ENCODE measurements at places on chromosomes 11 and 22. TPM values are rescaled to one million over a fixed set of nuclear protein-coding genes. Genes with fewer than 3 reads are reported as not detected.

Gene KLHL35
- polyA plus RNA-seq, result 0.41 TPM

Gene ALDH3B1
- polyA plus RNA-seq, result 3.8 TPM

Gene FAT3
- not detected for polyA plus RNA-seq

Gene C11orf97
- not detected for polyA plus RNA-seq

Gene MOV10L1
- not detected for polyA plus RNA-seq

DNA sequence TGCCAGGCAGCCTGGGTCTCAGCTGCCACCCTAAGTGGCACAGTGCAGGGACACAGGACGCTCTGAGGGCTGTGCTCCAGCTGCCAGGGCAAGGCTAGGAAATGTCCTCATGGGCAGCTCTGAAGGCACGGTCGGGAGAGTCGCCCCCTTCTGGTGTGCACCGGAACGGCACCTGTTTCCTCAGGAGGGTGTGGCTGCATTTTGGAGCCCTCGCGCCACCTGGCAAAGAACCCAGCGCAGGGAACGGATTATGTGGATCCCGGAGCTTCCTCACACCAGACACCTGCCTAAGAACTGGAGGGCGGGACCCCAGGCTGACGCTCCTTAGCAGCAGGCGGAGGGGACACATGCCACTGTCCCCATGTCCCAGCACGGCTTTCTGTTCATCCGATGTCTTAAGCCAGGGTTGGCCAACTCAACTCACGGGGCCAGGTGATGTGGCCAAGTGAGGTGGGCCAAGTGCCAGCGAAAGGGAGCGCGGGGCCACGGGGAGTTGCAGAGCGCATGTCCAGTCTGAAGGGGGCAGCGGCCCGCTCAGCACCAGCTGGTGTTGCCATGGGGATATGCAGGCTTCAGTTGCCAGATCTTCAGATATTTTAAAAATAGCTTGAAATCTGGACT, 5.1 kb upstream of the SLC22A8 start:
- H3K27ac ChIP-seq, result no peak overlapping the region
- peaks cover 12% of the 10 kb centered on the region for H3K27me3 ChIP-seq
- no peaks in the 10 kb centered on the region for H3K36me3 ChIP-seq
- DNase-seq, result no peak

DNA sequence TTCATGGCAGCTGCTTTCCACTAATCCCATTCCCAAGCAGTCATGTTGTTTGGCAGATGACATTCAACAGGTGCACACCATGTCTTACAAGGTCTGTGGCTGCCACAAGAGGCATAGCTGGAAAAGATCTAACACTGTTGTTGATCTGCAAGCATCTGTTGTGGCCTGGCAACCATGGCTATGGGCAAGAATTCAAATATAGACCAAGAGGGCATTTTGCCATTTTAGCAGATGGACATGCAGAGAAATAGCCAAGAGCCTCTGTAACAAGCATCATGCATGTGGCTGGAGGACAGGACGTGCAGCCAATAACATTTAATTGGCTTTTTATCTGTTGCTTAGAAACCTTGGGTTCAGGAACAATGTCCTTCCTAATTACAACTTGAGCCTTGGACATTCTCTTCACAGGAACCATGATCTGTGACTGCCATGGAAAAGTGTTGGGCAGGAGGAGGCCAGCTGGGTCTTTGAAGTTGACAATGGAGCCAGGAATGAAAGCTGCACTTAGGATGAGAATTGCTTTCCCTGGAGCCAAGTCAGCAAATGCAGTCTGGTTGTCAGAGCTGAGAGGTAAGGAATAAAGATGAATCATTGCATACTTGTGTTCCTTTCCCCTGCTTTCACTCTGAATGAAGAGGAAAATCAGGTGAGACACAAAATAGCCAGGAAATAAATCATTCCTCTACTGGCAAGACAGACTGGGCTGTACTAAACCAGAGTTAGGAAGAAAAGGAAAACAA, 113.6 kb upstream of the ANO5 start:
- no peaks in the 10 kb centered on the region for H3K36me3 ChIP-seq
- H3K27ac ChIP-seq, result no peak overlapping the region
- H3K27me3 ChIP-seq, result no peaks in the 10 kb centered on the region
- no peaks in the 10 kb centered on the region for H3K4me1 ChIP-seq

DNA sequence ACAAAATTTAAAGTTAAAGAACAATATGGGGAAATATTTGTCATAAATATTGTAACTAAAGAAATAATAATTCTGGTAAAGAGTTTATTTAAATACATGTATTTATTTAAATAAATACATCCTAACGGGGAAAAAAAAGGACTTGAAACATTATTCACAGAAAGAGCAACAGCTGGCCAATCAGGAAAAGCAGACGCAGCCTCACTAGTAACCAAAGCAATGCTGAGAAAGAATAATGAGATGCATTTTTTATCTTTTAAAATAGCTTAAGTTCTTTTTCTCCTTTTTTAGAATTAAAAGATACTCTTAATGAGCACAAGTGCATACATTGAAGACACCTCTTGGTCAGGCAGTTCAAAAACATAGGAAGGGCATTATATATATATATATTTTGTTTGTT, 2.6 kb upstream of the LTO1 start:
- peaks cover 24% of the 10 kb centered on the region for H3K4me1 ChIP-seq
- no peak overlapping the region for H3K4me3 ChIP-seq
- no peaks in the 10 kb centered on the region for H3K36me3 ChIP-seq
- H3K27ac ChIP-seq, result no peak overlapping the region
- peaks cover 11% of the 10 kb centered on the region for H3K27me3 ChIP-seq

GRCh38 chr11:80084608-80085007, 643.8 kb upstream of the TENM4 start:
- no peak overlapping the region for H3K4me3 ChIP-seq
- no peaks in the 10 kb centered on the region for H3K36me3 ChIP-seq
- H3K27ac ChIP-seq, result no peak overlapping the region

- no peak overlapping the region for H3K27ac ChIP-seq
- H3K36me3 ChIP-seq, result peaks cover 11% of the 10 kb centered on the region
- no peak for DNase-seq
Measured at GRCh38 chr11:12143461-12144258, 33.3 kb downstream of the MICAL2 start.

- H3K27me3 ChIP-seq, result no peaks in the 10 kb centered on the region
- peaks cover 3% of the 10 kb centered on the region for H3K36me3 ChIP-seq
- H3K4me3 ChIP-seq, result no peak overlapping the region
- no peak overlapping the region for H3K27ac ChIP-seq
Measured at GRCh38 chr11:68940651-68941323, 37.1 kb downstream of the IGHMBP2 start.

GRCh38 chr11:127607487-127608085, 607.0 kb upstream of the KIRREL3 start:
- no peak for DNase-seq
- H3K4me1 ChIP-seq, result no peaks in the 10 kb centered on the region
- no peaks in the 10 kb centered on the region for H3K27me3 ChIP-seq
- no peak overlapping the region for H3K4me3 ChIP-seq
- no peak overlapping the region for H3K27ac ChIP-seq
- no peaks in the 10 kb centered on the region for H3K36me3 ChIP-seq

DNA sequence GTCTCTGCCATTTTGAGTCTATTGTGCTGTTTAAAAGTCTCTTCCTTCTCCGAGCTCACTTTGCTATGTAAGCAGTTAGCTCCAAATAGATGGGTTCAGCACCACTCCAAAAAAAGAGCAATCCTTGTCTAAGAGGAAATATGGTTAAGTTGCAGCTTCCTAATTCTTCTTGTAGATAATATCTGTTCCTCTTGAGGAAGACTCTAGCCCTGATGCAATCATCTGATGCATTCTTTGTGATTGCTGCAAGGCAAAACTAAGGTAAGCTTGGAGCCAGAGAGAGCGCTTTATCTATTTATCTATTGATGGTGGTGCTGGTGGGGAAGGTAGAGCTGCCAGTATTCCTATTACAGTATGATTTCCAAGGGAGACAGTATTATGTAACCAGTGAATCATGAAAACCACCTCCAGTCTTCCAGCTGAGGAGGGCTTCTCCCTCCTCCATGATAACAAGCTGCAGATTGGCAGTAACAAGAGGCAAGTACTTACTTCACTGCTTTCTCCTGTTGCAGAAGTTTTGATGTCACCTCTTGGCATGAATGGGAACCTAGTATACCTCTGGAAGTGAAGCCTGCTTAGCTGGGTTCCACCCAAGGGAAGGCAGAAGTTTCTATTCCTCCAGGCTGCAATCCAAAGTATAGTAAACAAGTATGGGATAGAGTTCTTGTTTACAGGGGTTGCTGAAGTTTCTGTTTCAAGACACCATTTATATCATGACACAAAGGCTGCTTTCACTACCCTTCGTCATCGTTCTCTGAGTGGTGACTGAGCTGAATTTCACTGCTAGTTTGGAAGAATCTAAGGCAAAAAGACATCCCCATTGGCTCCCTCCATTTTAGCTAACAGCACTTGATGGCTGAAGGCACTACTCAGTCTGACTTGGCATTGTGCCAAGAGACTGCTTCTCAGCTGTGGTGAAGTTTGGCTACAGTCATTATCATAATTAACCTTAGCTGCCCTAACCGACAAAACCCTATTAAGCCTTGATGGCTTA, 49.7 kb downstream of the FDX1 start:
- H3K4me3 ChIP-seq, result no peak overlapping the region
- no peak for DNase-seq
- no peak overlapping the region for H3K27ac ChIP-seq
- peaks cover 6% of the 10 kb centered on the region for H3K27me3 ChIP-seq
- no peaks in the 10 kb centered on the region for H3K4me1 ChIP-seq

DNA sequence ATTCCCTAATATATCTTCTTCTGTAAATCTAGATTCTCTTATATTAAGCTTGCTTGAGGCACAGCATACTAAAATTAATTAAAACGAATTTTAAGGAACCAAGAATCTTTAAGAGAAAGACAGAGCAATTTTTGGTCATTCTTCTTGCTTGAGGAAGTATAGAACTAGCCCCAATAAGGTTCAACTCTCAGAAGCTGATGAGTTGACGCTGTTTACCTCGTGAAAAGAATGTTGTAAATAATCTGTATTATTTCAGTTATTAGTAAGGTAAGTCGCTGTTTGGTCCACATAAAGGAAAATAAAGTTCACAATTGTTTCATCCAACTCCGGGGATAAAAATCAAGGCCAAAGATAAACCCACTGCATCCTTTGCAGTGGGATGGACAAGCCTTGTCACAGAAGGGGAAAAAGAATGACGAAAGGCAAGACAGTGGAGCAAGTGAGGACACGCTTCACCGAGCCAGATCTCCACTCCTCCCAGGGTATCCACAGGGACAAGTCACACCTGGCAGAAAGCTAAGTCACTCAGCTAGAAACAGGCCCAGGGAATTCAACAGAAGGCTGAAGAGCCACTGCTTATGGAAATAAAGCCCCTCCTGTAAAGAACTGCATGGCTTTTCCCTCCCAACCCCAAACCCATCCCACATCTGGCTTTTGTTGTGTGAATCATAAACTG, 752 bp downstream of the POU2AF1 start:
- H3K27me3 ChIP-seq, result peaks cover 10% of the 10 kb centered on the region
- H3K27ac ChIP-seq, result no peak overlapping the region
- H3K4me1 ChIP-seq, result no peaks in the 10 kb centered on the region
- H3K36me3 ChIP-seq, result no peaks in the 10 kb centered on the region
- H3K4me3 ChIP-seq, result no peak overlapping the region
- no peak for DNase-seq

GRCh38 chr11:130161441-130162145, 2.0 kb downstream of the ST14 start:
- no peak overlapping the region for H3K27ac ChIP-seq
- H3K36me3 ChIP-seq, result no peaks in the 10 kb centered on the region

- H3K36me3 ChIP-seq, result no peaks in the 10 kb centered on the region
- no peak overlapping the region for H3K27ac ChIP-seq
- H3K4me1 ChIP-seq, result no peaks in the 10 kb centered on the region
- H3K27me3 ChIP-seq, result peaks cover 2% of the 10 kb centered on the region
- DNase-seq, result no peak
Measured at GRCh38 chr22:49241174-49241851, 586.4 kb downstream of the BRD1 start.

DNA sequence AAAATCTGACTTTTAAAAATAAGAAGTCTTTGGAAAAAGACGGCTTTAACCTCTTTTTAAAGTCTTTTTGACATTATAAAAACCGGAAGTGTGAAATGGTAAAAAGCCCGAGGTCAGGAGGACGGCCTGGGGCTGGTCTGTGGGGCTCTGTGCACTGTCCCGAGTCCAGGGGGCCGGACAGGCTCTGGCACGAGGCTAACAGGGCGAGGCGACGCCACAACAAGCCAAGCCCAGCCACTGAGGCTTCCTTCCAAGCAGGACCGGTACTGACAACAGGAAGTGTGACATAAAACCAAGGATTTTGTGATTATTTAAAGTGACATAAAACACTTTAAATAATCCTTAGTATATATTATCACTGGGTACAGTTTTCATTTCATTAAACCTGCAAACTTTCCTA, 39.2 kb downstream of the BRD1 start:
- DNase-seq, result no peak
- peaks cover 10% of the 10 kb centered on the region for H3K36me3 ChIP-seq
- H3K4me1 ChIP-seq, result peaks cover 82% of the 10 kb centered on the region

DNA sequence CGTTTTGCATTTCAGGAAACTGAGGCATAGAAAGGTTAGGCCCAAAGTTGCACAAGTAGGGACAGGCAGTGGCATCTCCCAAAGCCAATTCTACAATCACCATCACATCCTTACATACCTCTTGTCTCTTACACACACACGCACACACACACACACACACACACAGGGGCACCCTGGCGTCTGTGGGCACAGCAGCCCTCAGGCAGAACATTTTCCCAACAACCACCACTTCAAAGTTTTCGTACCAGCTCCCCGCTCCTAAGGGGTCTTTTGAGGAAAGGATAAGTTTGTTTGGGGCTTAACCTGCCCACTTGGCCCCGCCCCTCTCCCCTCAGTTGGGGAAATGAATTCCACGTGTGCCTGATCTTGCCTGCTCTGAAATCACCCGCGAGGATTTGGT, 14.7 kb upstream of the LRRC32 start:
- H3K4me3 ChIP-seq, result no peak overlapping the region
- H3K27me3 ChIP-seq, result peaks cover 9% of the 10 kb centered on the region
- peaks cover 14% of the 10 kb centered on the region for H3K4me1 ChIP-seq
- no peaks in the 10 kb centered on the region for H3K36me3 ChIP-seq
- no peak for DNase-seq

DNA sequence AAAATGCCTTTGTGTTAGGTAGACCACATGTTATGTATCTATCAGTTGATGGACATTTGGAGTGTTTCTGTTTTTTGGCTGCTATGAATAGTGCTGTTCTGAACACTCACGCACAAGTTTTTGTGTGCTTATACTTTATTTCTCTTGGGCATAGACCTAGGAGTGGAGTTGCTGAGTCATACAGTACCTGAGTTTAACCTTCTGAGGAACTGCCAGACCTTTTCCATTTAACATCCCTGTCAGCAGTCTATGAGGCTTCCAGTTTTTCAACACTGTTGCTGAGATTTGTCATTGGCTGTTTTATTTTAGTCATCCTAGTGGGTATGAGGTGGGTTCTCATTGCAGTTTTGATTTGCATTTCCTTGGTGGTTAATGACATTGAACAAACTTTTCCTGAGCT, 4.4 kb downstream of the CTTN start:
- no peak for DNase-seq
- no peak overlapping the region for H3K27ac ChIP-seq
- peaks cover 10% of the 10 kb centered on the region for H3K4me1 ChIP-seq
- H3K27me3 ChIP-seq, result peaks cover 36% of the 10 kb centered on the region
- no peak overlapping the region for H3K4me3 ChIP-seq

GRCh38 chr11:79809487-79809886, 368.7 kb upstream of the TENM4 start:
- H3K36me3 ChIP-seq, result no peaks in the 10 kb centered on the region
- H3K27ac ChIP-seq, result no peak overlapping the region
- no peaks in the 10 kb centered on the region for H3K27me3 ChIP-seq
- H3K4me1 ChIP-seq, result no peaks in the 10 kb centered on the region

GRCh38 chr11:2481253-2481652, 36.4 kb downstream of the KCNQ1 start:
- no peak overlapping the region for H3K27ac ChIP-seq
- no peaks in the 10 kb centered on the region for H3K36me3 ChIP-seq
- peaks cover 11% of the 10 kb centered on the region for H3K4me1 ChIP-seq
- no peak overlapping the region for H3K4me3 ChIP-seq
- no peak for DNase-seq
- peaks cover 16% of the 10 kb centered on the region for H3K27me3 ChIP-seq
